Adrenal gland (tissue), 19 donors: ENCODE measurements at places on chromosomes 12 and 14. TPM values are rescaled to one million over a fixed set of nuclear protein-coding genes. Genes with fewer than 3 reads are reported as not detected.

The STON2 gene
- 0.88 TPM for polyA plus RNA-seq

The ARHGEF40 gene
- 148 TPM for polyA plus RNA-seq

The TPPP2 gene
- not detected for polyA plus RNA-seq

The GPRC5A gene
- 2.0 TPM for polyA plus RNA-seq

The RAD9B gene
- 0.22 TPM for polyA plus RNA-seq

The C12orf54 gene
- polyA plus RNA-seq: 0.55 TPM

The KRT3 gene
- polyA plus RNA-seq: not detected

The ATP2A2 gene
- polyA plus RNA-seq: 20.8 TPM

The OR6J1 gene
- polyA plus RNA-seq: not detected

The SBNO1 gene
- polyA plus RNA-seq: 5.7 TPM

The KLHL42 gene
- polyA plus RNA-seq: 12.7 TPM

The LDHB gene
- polyA plus RNA-seq: 334 TPM

The AMN gene
- polyA plus RNA-seq: not detected

The KRT72 gene
- polyA plus RNA-seq: not detected

The CMTM5 gene
- polyA plus RNA-seq: 1.9 TPM

The GALNT6 gene
- 1.5 TPM for polyA plus RNA-seq

The GPR162 gene
- polyA plus RNA-seq: 42.6 TPM

The ANO4 gene
- 5.6 TPM for polyA plus RNA-seq

The PLCZ1 gene
- not detected for polyA plus RNA-seq

The TMCC3 gene
- polyA plus RNA-seq: 2.2 TPM

The VEZT gene
- 152 TPM for polyA plus RNA-seq

The NR1H4 gene
- 59.9 TPM for polyA plus RNA-seq

The CHST11 gene
- 7.6 TPM for polyA plus RNA-seq

The NEUROD4 gene
- polyA plus RNA-seq: 0.17 TPM

The GPR68 gene
- 1.8 TPM for polyA plus RNA-seq

The OVCH1 gene
- 0.16 TPM for polyA plus RNA-seq

The PDE6H gene
- polyA plus RNA-seq: 1.9 TPM

The GDF3 gene
- 0.16 TPM for polyA plus RNA-seq

The KRT85 gene
- polyA plus RNA-seq: not detected

The WNT1 gene
- not detected for polyA plus RNA-seq
